Left ventricle myocardium inferior (tissue), 1 donor: ENCODE measurements at places on chromosomes 4 and X. TPM values are rescaled to one million over a fixed set of nuclear protein-coding genes. Genes with fewer than 3 reads are reported as not detected.
A peak's percentile ranks its signal among the peaks of the same experiment; 100 is the strongest.

GRCh38 chr4:55635741-55636655 is at the start of gene NMU:
TSS of gene NMU (minus strand) at chr4:55636298. CDS start at chr4:55636192, 106 bp downstream.
- peaks cover 93% of the 10 kb centered on the region for H3K27me3 ChIP-seq
- H3K36me3 ChIP-seq = no peaks in the 10 kb centered on the region
- H3K27ac ChIP-seq = no peak within 1 kb of the TSS
- peaks cover 24% of the 10 kb centered on the region for H3K4me1 ChIP-seq

The SMARCA1 gene
- 31.3 TPM for total RNA-seq

- H3K27me3 ChIP-seq = no peaks in the 10 kb centered on the region
- no peaks in the 10 kb centered on the region for H3K36me3 ChIP-seq
- no peak overlapping the region for H3K4me3 ChIP-seq
- H3K27ac ChIP-seq = peak overlapping the region; percentile 45
- peak; percentile 42 for DNase-seq
These were observed 1060.6 kb upstream of the GRID2 start for GRCh38 chr4:91243132-91243531.

- H3K4me3 ChIP-seq = no peak overlapping the region
- no peak overlapping the region for H3K27ac ChIP-seq
- no peak for DNase-seq
- H3K4me1 ChIP-seq = peaks cover 14% of the 10 kb centered on the region
- peaks cover 18% of the 10 kb centered on the region for H3K36me3 ChIP-seq
These were observed 124.6 kb downstream of the NSUN7 start for GRCh38 chr4:40874331-40874730.
